ENCODE measurements at places on chromosomes 6 and 20.

GRCh38 chr20:47389867-47390347 lies 33.4 kb upstream of the ZMYND8 start:
- DNase-seq, result no peak

- DNase-seq, result no peak
Observed at GRCh38 chr6:118812970-118813369, 81.0 kb upstream of the ASF1A start.

DNA sequence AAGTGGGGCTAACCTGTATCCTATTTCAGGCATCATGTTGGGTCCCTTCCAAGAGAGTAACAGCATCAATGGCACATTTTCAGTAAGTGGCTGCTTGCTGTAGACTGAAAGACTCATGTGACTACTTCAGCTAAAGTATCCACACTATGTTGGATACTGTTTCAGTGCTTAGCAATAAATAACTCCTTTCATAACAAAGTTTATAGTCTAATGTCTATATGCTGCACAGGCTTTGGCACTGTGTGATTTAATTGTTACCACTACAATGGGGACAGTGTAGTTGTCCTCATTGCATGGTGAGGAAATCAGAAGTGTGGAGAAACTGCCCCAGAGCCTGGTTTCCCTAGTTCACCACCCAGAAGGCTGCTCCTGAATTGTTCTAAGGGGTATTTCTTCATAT lies 318.0 kb upstream of the PTCHD4 start:
- no peak for DNase-seq

DNA sequence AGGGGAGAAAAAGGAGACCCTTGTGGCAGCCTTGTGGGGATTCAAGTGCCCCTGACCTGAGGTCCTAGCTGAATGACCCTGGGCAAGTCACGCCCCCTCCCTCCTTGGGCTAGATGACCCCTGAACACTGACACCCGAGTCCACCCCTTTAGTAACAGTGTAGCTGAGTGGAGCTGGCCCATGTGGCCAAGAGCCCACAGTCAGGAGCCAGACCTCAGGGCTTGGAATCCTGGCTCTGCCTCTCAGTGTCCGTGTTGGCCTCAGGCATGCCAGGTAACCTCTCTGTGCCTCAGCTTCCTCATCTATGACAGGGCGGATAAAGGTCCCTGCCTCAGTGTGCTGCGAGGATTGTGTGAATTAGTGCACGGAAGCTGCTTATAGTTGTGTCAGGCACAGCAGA lies 14.3 kb downstream of the IP6K3 start:
- DNase-seq, result no peak

GRCh38 chr20:36434383-36434782 lies 106.9 kb upstream of the MYL9 start:
- no peak for DNase-seq

- DNase-seq, result no peak
Observed at GRCh38 chr6:138571585-138572166, 72.4 kb upstream of the NHSL1 start.

DNA sequence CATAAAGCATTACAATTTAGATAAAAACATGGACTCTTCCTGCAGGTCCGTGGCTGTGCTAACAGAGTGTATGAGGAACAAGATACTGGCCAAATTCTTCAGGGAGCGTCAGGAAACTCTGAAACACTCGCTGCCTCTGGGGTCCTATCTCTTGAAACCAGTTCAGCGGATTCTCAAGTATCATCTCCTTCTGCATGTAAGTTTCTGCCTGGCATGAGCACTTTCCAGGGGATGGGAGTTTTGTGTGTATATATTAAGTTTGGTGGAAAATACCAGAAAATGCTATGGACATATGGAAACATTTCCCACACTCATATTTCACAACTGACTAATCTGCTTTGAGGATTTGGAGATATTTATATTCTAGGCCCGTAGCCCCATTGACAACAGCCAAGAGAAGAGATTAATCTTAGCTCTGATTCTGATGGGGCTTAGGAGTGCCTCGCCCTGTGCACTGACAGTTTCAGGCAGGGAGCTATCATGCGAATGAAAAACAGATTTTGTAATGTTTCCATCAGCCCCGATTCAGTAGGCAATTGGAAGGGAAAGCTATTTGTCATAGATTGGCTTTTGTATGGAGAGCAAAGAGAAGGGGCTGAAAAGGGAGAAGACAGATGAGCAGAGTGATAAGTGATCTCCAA lies 64.7 kb upstream of the MTHFD1L start:
- no peak for DNase-seq
